ENCODE measurements at places on chromosomes 6 and 20. TPM values are rescaled to one million over a fixed set of nuclear protein-coding genes. Genes with fewer than 3 reads are reported as not detected.

Gene SHLD1
- 8.2 TPM for polyA plus RNA-seq

Gene NTSR1
- 5.3 TPM for polyA plus RNA-seq

Gene TFAP2A
- polyA plus RNA-seq, result 9.2 TPM

Gene HMGCLL1
- polyA plus RNA-seq, result 18.8 TPM

Gene HLA-DQB1
- 2.7 TPM for polyA plus RNA-seq

Gene HLA-DRB5
- polyA plus RNA-seq, result 1.8 TPM

Gene SLC25A27
- 69.5 TPM for polyA plus RNA-seq

Gene SLC16A10
- 4.8 TPM for polyA plus RNA-seq

Gene MYB
- 2.5 TPM for polyA plus RNA-seq

Gene FKBP1C
- polyA plus RNA-seq, result 1.0 TPM

Gene PI3
- not detected for polyA plus RNA-seq

Gene PROKR2
- polyA plus RNA-seq, result 2.2 TPM

Gene MYBL2
- 13.8 TPM for polyA plus RNA-seq

Gene MARCKS
- polyA plus RNA-seq, result 739 TPM

Gene TSBP1
- polyA plus RNA-seq, result not detected

Gene PPARD
- 42.6 TPM for polyA plus RNA-seq

Gene LEMD2
- 85.2 TPM for polyA plus RNA-seq

Gene TBXT
- not detected for polyA plus RNA-seq

Gene ARMC12
- 3.7 TPM for polyA plus RNA-seq

Gene EXOC2
- polyA plus RNA-seq, result 28.8 TPM

Gene RRBP1
- polyA plus RNA-seq, result 57.5 TPM

Gene SPAG4
- 7.7 TPM for polyA plus RNA-seq

Gene CTCFL
- polyA plus RNA-seq, result 0.24 TPM

Gene PTCHD4
- 0.68 TPM for polyA plus RNA-seq

Gene PTCRA
- not detected for polyA plus RNA-seq

Gene SOX4
- polyA plus RNA-seq, result 91.2 TPM

Gene MAD2L1BP
- polyA plus RNA-seq, result 26.7 TPM

Gene NNAT
- polyA plus RNA-seq, result 1,265 TPM

Gene GNMT
- polyA plus RNA-seq, result 2.6 TPM

Gene TRMT11
- polyA plus RNA-seq, result 20.4 TPM

Gene ENTPD6
- 114 TPM for polyA plus RNA-seq

Gene SCGN
- 2.2 TPM for polyA plus RNA-seq

Gene ZSCAN23
- polyA plus RNA-seq, result 5.5 TPM

Gene MTFR2
- 1.4 TPM for polyA plus RNA-seq

Gene MRAP2
- 8.4 TPM for polyA plus RNA-seq

Gene CD40
- polyA plus RNA-seq, result 6.5 TPM

Gene FAM210B
- 23.6 TPM for polyA plus RNA-seq

Gene TIAM2
- polyA plus RNA-seq, result 20.3 TPM

Gene ID4
- 276 TPM for polyA plus RNA-seq
